ENCODE measurements at places on chromosomes 2 and 18. TPM values are rescaled to one million over a fixed set of nuclear protein-coding genes. Genes with fewer than 3 reads are reported as not detected.

C1QL2 gene
- not detected for total RNA-seq

ZAP70 gene
- total RNA-seq = 3.3 TPM

HOXD4 gene
- 41.6 TPM for total RNA-seq

XDH gene
- not detected for total RNA-seq

OR6B2 gene
- total RNA-seq = not detected

TFPI gene
- 98.9 TPM for total RNA-seq

CRACDL gene
- 14.6 TPM for total RNA-seq

FNDC4 gene
- 9.1 TPM for total RNA-seq

KCNIP3 gene
- total RNA-seq = 16.4 TPM

MYO7B gene
- 0.26 TPM for total RNA-seq

MC5R gene
- total RNA-seq = not detected

ZNG1B gene
- 55.1 TPM for total RNA-seq

RRM2 gene
- total RNA-seq = not detected

ROCK2 gene
- total RNA-seq = 124 TPM

CASP10 gene
- 1.8 TPM for total RNA-seq

ARHGAP15 gene
- 4.4 TPM for total RNA-seq

ANKRD30BL gene
- not detected for total RNA-seq

AFTPH gene
- total RNA-seq = 32.9 TPM

CBLN2 gene
- not detected for total RNA-seq

GAREM1 gene
- 12.0 TPM for total RNA-seq

UGT1A10 gene
- not detected for total RNA-seq

NHEJ1 gene
- total RNA-seq = 162 TPM

SIX2 gene
- not detected for total RNA-seq

ACMSD gene
- total RNA-seq = not detected

MOCOS gene
- 1.7 TPM for total RNA-seq

VAMP5 gene
- 85.4 TPM for total RNA-seq

VWC2L gene
- total RNA-seq = not detected

ABCG8 gene
- not detected for total RNA-seq

ZNF385B gene
- total RNA-seq = not detected

NAPG gene
- 38.0 TPM for total RNA-seq

ST6GAL2 gene
- 0.51 TPM for total RNA-seq

CROCC2 gene
- 1.8 TPM for total RNA-seq

All from uterus (tissue), 4 donors.